HS-27A (cell line): ENCODE measurements at places on chromosomes 4 and X.

DNA sequence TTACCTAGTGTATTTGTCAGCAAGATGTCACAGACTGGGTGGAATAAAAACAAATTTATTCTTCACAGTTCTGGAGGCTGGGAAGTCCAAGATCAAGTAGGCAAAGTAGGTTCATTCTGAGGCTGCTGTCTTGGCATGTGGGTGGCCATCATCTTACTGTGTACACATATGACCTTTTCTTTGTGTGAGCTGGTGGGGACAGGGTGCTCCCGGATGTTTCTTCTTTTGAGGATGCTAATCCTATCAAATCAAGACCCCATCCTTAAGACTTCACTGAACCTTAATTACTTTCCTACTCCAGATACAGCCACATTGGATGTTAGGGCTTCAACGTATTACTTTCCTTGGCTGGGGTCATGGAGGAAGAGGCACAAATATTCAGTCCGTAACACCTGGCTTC lies 74.0 kb downstream of the TLL1 start:
- no peak for DNase-seq

- DNase-seq, result no peak
Observed at GRCh38 chrX:118682258-118683014, 45.0 kb upstream of the IL13RA1 start.

DNA sequence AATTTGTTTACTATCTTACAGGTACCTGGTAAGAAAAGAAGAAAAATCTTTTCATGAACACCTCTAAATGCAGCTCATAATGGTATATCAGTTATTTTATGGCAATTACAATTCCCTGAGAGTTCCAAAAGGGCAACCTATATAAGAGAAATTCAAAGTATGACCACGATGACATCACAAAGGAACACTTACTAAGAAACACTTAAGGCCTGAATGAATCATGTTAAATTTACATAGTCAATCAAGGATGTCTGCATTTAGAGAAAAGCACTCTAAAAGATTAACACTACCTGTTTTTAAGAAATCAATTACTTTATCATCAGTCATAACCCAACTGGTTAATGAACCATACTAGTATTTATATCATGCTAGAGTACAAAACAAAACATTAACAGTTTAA lies 63.9 kb downstream of the LCORL start:
- no peak for DNase-seq

DNA sequence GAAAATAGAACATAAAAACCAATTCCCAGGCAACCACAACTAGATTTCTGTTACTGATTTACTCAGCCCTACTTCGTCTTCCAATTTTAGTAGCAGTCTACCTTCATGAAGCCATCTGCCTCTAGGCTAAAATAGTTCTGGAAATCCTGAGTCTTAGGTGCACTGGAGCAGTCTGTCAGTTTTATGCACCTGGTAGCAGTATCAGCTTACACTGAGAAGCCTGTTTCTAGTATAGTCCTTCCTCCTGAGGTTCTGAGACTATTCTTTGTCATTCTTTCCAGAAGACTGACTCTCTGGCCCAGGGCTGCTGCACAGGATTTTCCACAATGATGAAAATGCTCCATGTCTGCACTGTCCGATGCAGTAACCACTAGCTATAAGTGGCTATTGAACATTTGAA lies 16.9 kb upstream of the HPRT1 start:
- no peak for DNase-seq

GRCh38 chr4:40335525-40335894 lies 377 bp downstream of the CHRNA9 start:
- DNase-seq, result no peak

GRCh38 chr4:137819964-137820383 lies 287.7 kb upstream of the PCDH18 start:
- DNase-seq, result peak; percentile 31

DNA sequence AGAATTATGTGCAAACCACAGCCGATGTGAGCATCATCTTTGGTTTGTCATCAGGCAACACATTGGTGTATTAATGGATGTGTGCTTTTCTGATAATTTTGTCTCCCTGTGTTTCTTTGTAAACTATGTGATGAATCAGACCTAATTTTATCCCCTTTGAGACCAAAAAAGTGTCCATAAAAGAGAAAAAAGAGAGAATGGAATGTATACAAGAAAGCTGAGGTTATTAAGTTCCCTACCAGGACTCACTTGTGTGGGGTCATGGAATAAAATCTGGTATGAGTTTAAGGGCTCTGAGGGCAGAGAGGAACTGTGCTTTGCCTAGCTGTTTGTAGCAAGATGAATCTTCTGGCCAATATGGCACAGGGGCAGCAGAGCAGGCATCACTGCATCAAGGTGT lies 239.5 kb upstream of the HAND2 start:
- no peak for DNase-seq

DNA sequence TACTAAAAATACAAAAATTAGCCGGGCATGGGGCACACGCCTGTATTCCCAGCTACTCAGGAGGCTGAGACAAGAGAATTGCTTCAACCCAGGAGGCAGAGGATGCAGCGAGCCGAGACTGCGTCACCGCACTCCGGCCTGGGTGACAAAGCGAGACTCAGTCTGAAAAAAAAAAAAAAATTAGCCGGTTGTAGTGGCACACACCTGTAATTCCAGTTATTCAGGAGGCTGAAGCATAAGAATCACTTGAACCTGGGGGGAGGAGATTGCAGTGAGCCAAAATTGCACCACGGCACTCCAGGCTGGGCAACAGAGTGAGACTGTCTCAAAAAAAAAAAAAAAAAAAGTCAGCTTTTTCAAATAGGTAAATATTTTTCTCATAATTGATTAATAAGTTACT lies 71.9 kb downstream of the WDFY3 start:
- DNase-seq, result no peak

GRCh38 chr4:101853691-101854090 lies 63.2 kb downstream of the BANK1 start:
- no peak for DNase-seq

- no peak for DNase-seq
Observed at GRCh38 chr4:100843910-100844309, 326.1 kb upstream of the EMCN start.

- no peak for DNase-seq
Observed at GRCh38 chr4:54025582-54025981, 38.8 kb downstream of the CHIC2 start.

GRCh38 chr4:22897520-22898108 lies 204.9 kb downstream of the GBA3 start:
- DNase-seq, result no peak

DNA sequence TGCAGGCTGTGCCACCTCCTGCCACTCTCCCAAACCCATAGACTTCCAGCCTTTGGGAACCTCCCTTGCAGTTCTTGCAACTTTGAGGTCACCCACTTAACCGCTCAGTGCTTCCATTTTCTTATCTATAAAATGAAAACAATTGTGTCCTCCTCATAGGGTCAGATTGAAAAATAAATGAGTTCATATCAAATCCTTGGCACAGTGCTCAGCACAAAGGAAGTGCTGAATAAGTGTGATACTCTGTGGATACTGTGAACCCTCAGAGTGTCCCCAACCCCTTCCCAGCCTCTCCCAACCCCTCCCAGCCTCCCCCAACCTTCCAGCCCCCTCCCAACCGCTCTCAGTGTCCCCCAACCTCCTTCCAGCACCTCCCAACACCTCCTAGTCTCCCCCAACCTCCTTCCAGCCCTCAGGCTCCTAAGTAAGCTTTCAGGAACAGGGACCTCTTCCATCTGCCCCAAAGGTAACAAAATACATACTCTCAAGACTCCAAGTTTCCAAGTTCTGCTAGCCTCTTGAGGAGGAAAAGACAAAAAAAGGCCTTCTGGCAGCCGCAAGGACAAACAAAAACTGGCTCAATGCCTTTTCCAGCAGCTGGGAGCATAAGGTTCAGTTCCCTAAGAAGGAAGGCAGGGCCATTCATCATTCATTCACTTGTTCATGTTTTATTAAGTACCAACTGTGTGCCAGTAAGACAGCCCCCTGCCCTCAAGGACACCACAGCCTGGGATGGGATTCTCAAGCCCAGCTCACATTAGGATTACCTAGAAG lies 46.1 kb upstream of the LGI2 start:
- no peak for DNase-seq

DNA sequence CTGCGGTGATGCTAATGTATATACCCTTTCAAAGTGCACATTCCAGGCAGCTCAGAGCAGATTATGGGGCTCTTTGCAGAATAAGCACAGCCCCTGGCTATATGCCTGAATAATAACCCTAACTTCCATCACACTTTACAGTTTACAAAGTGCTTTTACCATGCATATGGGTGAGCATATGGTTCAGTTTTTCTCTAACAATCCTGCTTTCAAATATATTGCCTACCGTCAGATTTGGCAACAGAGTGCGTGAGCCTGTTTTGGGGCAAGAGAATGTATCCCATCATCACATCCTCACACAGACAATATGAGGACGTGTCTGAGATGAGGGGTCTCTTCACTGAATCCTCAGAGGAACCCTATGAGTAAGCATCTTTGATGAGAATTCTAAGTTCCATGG lies 162.8 kb upstream of the VCX start:
- no peak for DNase-seq

- peak; percentile 5 for DNase-seq
Observed at GRCh38 chr4:70703619-70704214, 15.4 kb downstream of the UTP3 start.

- no peak for DNase-seq
Observed at GRCh38 chr4:7924163-7924562, 15.5 kb downstream of the AFAP1 start.

- no peak for DNase-seq
Observed at GRCh38 chr4:38574559-38575333, 89.3 kb upstream of the KLF3 start.

DNA sequence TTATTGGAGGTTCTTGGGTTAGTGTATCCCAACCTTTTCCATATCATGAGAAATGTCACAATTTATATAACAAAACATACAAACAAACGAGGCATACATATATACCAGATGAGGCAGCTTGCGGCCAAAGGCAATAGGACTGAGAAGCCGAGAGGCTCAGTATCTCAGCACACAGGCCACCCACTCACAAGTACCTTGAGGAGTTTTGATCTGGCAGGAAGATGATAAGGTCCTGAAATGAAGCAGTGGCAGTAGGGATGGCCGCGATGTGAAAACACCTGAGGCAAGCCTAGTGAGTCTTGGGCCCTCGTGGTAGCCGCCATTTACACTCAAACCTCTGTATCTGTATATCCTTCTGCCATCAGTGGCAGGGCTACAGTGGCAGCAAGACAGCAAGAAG lies 55.3 kb upstream of the PRPS1 start:
- DNase-seq, result no peak

GRCh38 chrX:20418379-20419150 lies 151.9 kb upstream of the RPS6KA3 start:
- no peak for DNase-seq

GRCh38 chr4:45640281-45640680 lies 483.6 kb downstream of the GABRG1 start:
- DNase-seq, result no peak

- no peak for DNase-seq
Observed at GRCh38 chr4:188960411-188961093, 821.3 kb downstream of the TRIML1 start.

GRCh38 chr4:165378745-165379677 lies at the start of gene CPE:
Gene CPE (plus strand): TSS chr4:165379008. CDS start chr4:165379222, 214 bp downstream.
- peak; percentile 27 for DNase-seq

- no peak for DNase-seq
Observed at GRCh38 chr4:70533211-70533610, 14.8 kb downstream of the AMTN start.

DNA sequence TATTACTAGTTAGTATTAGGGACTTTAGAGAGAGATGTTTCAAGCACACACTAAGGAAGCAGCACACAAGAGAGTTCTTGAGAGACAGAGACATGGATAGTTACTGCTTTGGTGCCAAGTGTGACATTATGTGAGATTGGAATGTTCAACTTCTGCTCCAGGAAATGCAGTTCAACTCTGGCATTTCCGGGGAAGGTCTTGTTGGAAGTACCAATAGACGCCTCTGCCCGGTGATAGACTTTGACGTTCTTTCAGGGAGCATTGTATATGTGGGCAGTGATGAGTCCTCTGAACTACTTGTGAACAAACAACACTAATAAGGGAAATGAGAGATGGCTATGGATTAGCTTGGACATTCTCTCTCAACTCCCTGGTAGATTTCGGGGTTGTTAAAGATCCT lies 638.1 kb upstream of the BOD1L1 start:
- DNase-seq, result no peak

DNA sequence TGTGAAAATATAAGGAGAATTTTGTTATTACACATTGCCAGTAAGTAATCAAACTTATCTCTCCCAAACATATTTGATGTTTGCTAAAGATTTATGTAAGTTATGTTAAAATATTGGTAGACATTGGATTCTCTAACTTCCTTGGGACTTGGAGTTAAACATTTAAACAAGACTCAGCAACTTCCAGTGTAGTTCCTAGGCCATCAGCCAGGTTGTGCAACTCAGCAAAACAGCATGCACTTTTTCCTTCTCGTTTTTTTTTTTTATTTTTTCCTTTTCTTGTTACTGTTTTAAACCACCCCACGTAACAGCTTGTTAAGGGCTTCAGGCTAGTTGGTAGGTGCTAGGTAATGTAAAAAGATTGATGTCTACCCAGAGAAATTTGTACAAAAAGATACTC lies 510.4 kb downstream of the ANKRD50 start:
- no peak for DNase-seq

GRCh38 chr4:93719552-93719951 lies 109.0 kb upstream of the ATOH1 start:
- no peak for DNase-seq

DNA sequence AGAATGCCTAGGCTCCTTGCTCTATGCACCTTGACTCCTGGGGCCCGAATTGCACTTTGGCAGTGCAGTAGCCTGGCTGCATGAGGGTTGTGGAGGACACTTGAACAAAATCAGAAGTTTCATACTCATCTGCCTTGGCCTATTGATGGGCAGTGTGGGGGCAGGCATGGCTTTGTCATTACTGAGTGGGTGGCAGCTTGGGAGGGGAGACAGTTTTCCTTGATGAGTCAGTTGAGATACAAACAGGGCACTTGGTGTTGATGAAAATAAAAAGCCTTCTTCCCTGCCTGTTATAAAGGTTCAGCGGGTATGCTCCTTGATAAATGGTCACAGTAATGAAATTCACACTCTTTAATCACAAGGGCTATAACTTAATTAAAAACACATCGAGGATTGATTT lies 126.8 kb upstream of the MAMLD1 start:
- DNase-seq, result no peak
